ENCODE measurements at places on chromosomes 6 and 20.
A peak's percentile ranks its signal among the peaks of the same experiment; 100 is the strongest.

- DNase-seq: no peak
These were observed 26.0 kb downstream of the GCLC start for GRCh38 chr6:53518862-53519261.

DNA sequence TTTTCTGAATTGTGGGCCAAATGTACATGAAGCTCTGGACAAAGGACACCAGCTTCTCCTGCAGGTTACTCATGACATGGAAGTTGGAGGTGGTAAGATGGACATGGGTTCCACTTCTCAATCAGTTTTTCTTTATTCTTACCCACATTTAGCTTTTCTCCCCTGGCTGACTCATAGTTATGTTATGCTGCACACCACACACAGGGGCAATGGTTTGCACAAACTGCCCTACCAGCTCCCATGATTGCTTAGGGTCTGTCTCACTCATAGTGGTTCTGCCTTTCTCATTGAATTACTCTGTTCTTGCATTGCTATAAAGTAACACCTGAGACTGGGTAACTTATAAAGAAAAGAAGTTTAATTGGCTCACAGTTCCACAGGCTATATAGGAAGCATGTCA is 4.5 kb upstream of the CD109 start:
- DNase-seq: no peak

DNA sequence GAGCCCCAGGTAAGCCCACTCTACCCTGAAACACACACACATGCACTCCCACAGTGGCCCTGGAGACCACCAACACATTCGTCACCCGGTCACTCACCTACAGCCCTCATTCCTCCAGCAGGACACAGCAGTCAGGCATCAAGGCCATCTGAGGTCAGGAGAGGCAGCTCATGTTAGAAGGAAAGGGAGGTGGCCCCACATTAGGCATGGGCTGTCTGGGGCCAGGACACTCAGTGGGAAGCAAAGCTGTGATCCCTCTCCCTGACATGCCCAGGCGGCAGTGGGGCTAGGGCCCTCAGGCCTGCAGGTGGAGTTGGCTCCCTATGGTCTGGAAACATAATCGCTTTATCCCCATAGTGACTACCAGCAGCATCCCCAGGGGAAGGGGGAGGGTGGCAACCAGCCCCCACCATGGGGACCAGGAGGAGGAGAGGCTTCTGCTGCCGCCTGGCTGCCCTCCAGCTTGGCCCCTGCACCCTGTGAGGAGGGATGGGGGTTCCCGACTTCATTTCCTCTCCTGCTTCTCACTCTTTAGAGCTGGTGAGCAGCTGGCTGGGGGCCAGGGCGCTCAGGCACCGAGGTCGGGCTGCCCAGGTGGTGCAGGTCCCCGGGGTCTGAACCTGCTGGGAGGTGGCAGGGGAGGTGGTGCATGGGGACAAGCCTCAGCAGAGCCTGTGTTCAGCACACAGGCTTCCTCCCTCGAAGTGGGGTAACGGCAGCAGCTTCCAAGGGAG is 76.6 kb upstream of the CST7 start:
- DNase-seq: no peak

- DNase-seq: no peak
These were observed 43.6 kb downstream of the NHLRC1 start for GRCh38 chr6:18078866-18079265.

- DNase-seq: no peak
These were observed 238.0 kb downstream of the ANKRD60 start for GRCh38 chr20:57990396-57990987.

- DNase-seq: no peak
These were observed 295.8 kb downstream of the PREX1 start for GRCh38 chr20:48532028-48532427.

- DNase-seq: peak; percentile 11
These were observed 31.7 kb downstream of the SAMHD1 start for GRCh38 chr20:36919715-36920333.
